ENCODE measurements at places on chromosomes 6 and 20.

DNA sequence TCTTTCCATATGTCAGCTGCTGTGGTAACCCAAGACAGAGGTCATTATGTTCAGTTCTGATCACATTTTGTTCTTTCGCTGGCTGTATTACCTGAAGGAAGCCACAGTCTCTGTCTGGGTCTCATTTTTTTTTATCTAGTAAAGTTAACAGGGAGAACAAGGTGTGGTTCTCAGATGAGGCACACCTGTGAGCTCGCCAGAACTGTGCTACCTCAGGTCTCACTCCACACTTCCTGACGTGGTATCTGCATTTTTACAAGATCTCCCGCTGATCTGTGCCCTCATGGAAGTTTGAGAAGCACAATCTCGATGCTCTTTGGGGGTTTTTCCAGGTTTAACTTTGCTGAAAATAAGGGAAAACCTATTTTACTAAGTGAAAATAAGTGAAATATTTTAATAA, 169.5 kb upstream of the CENPW start:
- DNase-seq: no peak

GRCh38 chr6:151078655-151079054, 161.1 kb upstream of the AKAP12 start:
- no peak for DNase-seq

DNA sequence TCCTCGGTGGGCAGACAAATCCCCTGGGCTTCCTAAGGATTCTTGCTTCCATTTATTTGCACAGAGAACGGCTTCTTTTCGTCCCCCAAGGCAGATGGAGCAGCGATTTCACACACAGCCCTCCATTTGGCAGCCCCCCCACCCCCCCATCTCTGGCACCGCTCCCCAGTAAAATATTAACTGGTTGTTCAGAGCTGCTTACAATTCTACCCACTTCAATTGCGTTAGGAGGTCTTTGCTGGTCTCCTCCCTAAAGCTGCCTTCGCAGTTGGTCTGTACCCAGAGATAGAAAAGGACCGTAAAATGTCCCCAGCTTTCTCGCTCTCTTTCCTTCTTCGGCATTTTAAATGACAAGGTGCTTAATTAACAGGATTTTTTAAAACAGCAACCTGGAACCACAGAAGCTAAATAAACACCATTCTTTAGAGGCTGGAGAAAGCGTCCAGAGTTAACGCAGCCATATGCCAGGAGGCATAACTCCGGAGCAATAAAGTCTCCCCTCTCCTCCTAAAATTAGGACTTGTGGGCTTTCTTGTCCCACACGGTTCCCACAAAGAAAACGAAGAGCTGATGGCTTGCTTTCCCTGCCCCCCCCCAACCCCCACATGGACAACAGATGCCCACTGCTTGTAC, 1.7 kb upstream of the ZMYND8 start:
- no peak for DNase-seq

- DNase-seq: no peak
Observed at GRCh38 chr6:88884361-88884760, 79.1 kb downstream of the RNGTT start.

DNA sequence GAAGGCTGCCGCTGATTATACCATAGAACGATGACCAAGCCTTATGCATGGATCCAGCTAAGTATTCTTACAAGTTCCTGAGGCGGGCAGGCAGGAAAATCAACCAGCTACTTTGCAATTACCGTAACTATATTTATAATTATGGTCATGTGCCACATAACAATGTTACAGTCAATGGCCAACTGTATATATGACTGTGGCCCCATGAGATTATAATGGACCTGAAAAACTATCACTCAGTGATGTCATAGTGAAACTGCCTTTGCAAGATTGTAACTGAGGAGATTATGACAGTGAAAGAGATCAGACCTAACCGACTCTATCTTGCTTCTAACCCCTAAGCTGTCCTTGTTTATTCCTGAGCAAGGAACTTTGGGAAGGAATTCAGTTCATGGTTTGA, 33.1 kb upstream of the FAM135A start:
- DNase-seq: no peak

DNA sequence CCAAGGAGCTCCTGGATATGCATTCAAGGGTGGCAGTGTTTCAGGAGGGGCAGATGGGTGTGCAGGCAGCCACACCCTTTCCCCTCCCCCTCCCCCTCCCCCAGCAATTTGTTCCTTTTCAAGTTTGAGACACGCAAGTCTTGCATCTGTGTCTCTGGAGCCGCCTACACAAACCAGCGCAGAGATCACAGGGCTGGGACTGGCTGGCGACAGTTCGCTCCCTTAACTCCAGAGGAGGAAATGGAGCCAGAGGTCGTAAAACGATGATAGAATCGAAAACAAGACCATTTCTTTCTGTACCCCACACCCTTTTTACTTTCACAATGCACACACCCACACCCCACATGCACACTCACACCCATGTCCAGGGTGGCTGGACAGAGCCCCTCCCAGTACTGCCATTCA, 163.1 kb downstream of the LY86 start:
- no peak for DNase-seq

GRCh38 chr20:62776692-62777527, 19.4 kb upstream of the MRGBP start:
- no peak for DNase-seq

GRCh38 chr6:82408952-82409431, 45.4 kb downstream of the TPBG start:
- DNase-seq: no peak

DNA sequence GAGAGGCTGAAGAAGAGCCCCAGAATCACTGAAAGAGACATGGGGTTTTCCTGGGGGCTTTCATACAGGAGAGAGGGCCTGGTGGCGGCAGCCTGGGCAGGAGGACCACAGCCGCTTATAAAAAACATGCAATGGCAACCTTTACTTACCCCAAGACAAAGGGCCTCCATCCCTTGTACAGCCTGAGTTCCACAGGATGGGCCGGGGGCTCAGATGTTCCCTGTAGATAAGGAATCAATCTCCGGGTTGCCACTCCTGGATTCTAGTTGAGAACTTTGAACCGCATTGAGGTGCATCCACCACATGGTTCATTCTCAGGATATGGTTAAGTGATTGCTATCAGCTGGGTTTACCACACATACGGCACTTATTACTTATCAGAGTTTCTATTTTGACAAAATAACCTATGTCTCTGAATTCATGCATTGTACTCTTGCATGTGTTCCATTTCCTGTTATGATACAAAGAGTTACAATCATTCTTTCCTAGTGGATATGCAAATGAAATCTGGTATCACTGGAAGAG, 677.6 kb downstream of the KIF16B start:
- DNase-seq: no peak

GRCh38 chr20:15026759-15027158, 689.3 kb upstream of the FLRT3 start:
- DNase-seq: no peak

- DNase-seq: no peak
Observed at GRCh38 chr6:40331545-40331944, 255.6 kb downstream of the LRFN2 start.

GRCh38 chr20:53929974-53930650, 140.3 kb downstream of the BCAS1 start:
- DNase-seq: no peak

DNA sequence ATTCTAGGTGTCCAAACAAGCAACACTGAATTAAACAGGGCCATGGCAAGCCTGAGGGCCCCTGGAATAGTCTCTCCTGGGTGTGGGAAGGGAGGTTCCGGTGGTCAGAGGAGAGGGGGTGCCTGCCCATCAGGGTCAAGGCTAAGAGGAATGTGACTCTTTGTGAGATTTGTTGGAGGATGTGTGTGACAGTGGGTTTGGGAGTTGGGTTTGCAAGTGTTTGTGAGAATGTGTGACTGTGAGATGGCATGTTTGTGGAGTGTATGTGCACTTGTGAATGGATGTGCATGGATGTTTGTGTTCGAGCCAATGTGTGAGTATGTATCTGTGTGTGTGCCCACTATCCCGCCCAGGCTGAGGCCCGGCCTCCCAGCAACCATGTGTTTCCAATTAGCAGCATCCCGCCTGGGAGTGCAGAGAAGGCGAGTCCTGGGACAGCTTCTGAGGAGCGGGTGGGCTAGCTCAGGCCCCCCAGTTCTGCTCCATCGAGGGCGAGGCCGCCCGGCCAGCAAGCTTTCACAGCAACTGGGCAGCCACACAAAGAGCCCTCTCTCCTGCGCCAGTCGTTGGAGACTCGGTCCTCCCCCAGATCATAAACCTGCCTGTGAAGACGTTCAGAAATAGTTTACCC, 12.6 kb downstream of the FOXC1 start:
- DNase-seq: no peak

GRCh38 chr6:41564448-41565142, 18.4 kb downstream of the FOXP4 start:
- no peak for DNase-seq

DNA sequence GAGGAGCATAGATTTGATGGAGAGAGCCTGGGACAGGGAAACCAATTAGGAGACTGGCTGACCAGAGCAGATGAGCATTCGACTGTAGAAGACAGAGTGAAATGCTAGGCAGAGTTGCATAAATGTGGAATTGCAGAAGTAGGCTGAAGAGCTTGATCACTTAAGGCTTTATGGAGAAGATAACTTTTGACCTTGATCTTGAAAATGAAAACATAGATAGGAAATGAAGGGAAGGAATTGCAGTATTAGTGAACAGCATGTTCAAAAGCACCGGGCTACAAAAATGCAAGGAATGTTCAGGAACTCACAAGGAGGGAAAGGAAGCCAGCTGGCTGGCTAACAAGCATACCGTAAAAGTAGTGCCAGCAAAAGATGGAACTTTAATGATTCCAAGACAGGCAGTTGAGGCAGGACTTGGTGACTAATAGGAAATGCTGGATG, 20.5 kb upstream of the LTV1 start:
- peak; percentile 42 for DNase-seq

GRCh38 chr20:16488616-16489015, 84.6 kb downstream of the KIF16B start:
- no peak for DNase-seq

GRCh38 chr6:16474772-16475493, 236.5 kb downstream of the GMPR start:
- DNase-seq: no peak

DNA sequence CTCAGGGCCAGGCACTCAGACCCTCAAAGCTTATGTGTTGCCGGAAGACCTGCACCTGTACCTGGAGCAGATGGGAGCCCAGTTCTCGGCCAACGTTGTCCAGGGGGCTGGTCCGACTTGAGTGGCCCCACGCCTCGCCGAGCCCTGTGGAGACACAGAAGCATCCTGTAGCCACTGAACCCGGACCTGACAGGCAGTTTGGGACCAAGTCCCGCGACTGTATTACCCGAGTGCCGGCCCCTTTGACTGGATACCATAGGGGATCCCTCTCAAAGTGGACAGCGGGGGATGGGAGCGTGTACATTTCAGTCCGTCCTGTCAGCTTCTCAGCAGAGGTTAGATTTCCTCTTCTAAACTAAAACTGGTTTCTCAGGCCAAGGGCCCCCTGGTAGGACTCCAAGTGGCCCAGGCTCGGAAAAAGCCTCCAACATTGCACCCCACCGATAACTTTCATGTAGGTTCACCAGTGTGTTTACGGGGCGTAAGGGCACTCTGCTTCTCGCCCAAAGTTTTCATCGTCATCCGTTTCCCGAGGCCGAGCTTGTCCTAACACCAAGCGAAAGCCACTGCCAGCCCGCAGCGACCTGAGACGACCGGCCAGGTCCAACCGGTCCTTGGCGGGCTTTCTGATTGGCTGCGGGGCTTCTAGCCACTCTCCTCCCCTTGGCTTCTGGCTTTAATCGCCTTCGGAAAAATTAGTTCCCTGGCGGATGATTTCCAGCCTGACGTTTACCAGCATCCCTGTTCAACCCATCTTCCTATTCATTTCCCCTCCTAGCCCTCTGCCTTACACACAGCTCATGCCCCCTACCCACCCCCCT, 10.8 kb downstream of the SIM1 start:
- DNase-seq: no peak

DNA sequence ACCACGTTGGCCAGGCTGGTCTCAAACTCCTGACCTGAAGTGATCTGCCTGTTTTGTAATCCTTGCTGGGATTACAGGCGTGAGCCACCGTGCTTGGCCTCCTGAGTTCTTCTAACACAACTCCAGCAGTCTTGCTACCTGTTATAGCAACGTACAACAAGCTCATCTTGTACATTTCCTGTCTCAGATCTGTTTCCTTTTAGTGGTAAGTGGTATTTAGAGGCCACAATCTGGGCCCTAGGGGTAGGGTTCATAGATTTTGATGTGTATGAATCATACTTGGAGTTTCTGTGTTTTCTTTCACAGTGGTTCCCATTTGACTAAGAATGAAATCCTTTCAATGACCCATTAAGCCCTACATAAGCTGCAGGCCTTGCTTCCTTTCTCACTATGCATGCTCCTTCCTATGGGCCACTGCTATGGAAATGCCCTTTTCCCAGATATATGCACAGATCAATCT, 27.1 kb upstream of the SYNCRIP start:
- no peak for DNase-seq

- DNase-seq: no peak
Observed at GRCh38 chr6:134363323-134364039, 45.6 kb upstream of the SGK1 start.

- no peak for DNase-seq
Observed at GRCh38 chr6:17039266-17039665, 62.6 kb upstream of the STMND1 start.

DNA sequence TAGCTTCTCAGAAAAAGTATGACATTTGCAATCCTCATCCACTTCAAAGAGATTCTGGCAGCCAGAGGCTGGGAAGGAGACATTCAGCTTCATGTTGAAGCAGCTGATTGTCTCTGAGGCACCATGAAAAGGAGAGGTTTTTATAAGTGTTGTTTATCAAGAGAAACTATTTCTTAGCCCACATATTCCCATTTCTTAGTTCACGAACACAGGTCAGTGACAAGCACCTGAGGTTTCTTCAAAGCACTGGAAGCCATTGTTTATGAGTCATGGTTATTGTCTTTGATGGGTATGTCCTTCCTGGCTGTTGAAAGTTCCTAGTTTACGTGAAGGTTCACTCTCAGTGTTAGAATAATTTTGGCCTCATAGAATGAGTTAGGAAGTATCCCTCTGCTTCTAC, 3.0 kb upstream of the DDX43 start:
- no peak for DNase-seq

DNA sequence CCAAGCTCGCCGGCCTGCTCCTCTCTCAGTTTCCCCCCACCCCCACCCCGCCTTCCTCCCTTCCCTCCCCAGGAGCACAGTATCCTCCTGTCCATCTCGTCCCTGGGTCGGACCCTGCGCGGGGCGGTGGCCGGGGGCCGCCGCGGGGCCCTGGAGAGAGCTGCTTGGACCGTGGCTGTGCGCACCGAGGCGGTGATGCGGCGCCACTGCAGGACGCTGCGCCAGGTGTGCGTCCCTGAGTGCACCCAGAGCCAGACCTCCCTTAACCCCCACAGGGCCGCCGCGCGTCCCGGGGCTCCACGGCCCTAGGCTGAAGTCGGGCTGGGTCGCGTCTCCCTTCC, 2.2 kb downstream of the C20orf204 start:
- DNase-seq: no peak

GRCh38 chr6:131135244-131136020, at the start of gene AKAP7:
TSS of gene AKAP7 (plus strand) at chr6:131135467. CDS start at chr6:131135764, 297 bp downstream.
- DNase-seq: no peak

DNA sequence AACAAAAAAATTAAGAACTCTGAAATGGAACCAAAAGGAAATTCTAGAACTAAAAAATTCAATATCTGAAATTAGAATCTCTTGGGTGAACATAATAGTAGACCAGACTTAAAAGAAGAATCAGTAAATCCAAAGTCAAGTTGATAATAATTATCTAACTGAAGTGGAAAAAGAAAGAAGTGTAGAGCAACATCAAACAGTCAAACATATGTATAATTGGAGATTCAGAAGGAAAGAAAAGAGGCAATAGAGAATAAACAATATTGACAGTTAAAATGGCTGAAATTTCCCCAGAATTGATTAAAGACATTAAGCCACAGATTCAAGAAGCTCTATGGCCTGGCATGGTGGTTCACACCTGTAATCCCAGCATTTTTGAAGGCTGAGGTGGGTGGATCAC, 383.6 kb downstream of the PREX1 start:
- DNase-seq: no peak
